ENCODE measurements at places on chromosomes 5 and 9. TPM values are rescaled to one million over a fixed set of nuclear protein-coding genes. Genes with fewer than 3 reads are reported as not detected.

The TTC16 gene
- 0.55 TPM for total RNA-seq

The TAF1L gene
- total RNA-seq: not detected

The FOXD4L4 gene
- 0.14 TPM for total RNA-seq

The RBM18 gene
- 30.0 TPM for total RNA-seq

The HACD4 gene
- total RNA-seq: 1.8 TPM

The GCNT4 gene
- 4.5 TPM for total RNA-seq

The SEMA4D gene
- total RNA-seq: 182 TPM

DNA sequence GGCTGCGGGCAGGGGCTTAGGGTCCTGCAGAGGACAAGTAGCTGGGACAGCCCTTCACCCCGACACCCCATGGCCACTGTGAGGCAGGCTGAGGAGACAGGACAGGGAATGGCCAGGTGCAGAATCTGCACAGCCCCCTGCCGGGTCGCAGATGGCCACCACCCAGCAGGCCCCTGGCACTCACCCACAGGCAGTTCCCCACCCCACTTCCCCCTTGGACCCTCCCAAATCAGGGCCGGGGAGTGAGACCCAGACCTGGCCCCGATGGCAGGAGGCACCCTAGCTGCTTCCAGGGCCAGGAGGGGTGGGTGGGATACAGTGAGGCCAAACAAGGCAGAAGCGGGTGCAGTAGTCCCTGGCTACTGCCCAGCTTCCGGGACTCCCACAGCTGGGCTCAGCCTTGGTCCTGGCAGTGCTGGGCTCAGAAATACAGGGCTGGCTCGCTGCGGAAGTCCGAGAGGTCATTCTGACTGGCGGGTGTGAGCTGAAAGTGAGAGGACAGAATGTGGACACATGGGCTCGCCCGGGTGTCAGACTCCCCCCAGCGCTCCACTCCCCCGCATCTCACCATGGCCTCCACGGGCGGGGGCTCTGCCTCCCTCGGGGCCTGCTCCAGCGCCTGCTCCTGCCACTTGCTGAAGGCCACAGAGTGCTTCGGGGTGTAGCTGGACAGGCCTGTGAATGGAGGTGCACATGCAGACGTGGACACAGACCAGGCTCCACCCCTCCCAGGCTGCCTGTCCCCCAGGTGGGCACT, 3.4 kb downstream of the SSNA1 start:
- no peak for DNase-seq
- H3K4me3 ChIP-seq: no peak overlapping the region

DNA sequence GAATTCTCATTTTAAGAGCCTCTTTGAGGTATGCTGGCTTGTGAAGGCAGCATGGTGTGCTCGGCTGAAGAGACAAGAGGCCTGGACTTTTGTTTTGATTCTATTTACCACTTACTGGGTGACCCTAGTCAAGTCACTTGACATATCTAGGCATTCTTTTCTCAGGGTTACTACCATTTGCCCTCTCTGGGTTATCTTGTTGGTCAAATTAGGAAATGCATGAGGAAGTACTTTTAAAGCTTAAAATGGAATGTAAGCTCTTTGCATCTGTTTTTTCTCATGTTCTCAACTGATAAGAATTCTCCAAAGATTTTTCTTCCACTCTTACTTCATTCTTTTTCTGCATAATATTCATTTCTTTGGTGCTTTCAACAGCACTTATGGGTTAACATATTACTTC, 173.1 kb downstream of the PLK2 start:
- no peak overlapping the region for H3K4me3 ChIP-seq
- H3K27ac ChIP-seq: no peak overlapping the region
- H3K4me1 ChIP-seq: no peaks in the 10 kb centered on the region
- no peak for DNase-seq

GRCh38 chr5:168734620-168735300, 155.6 kb upstream of the PANK3 start:
- H3K4me3 ChIP-seq: no peak overlapping the region
- peaks cover 6% of the 10 kb centered on the region for H3K27me3 ChIP-seq
- no peak overlapping the region for H3K27ac ChIP-seq
- peaks cover 3% of the 10 kb centered on the region for H3K36me3 ChIP-seq

GRCh38 chr5:82163452-82164175, 114.5 kb downstream of the RPS23 start:
- H3K4me1 ChIP-seq: peaks cover 20% of the 10 kb centered on the region
- no peaks in the 10 kb centered on the region for H3K36me3 ChIP-seq
- no peak overlapping the region for H3K4me3 ChIP-seq
- no peak for DNase-seq
- no peak overlapping the region for H3K27ac ChIP-seq

DNA sequence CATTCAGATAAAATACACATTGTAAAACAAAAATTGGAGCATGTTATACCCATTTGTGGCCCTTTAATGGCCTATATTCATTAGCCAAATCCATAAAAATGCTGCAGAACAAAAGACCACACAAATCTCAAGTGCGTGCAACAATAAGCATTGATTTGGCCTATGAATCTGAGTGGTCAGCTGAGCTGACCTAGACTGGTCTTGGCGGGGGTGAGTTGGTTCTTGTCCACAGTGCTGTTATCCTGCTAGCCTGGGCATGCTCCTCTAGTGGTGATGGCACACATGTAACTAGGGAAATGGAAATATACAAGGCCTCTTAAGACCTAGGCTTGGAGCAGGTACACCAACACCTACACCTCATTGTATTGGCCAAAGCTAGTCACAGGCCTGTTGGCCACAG, 122.2 kb upstream of the TBCA start:
- no peak overlapping the region for H3K27ac ChIP-seq
- H3K4me1 ChIP-seq: peaks cover 7% of the 10 kb centered on the region
- no peaks in the 10 kb centered on the region for H3K27me3 ChIP-seq
- no peak overlapping the region for H3K4me3 ChIP-seq

DNA sequence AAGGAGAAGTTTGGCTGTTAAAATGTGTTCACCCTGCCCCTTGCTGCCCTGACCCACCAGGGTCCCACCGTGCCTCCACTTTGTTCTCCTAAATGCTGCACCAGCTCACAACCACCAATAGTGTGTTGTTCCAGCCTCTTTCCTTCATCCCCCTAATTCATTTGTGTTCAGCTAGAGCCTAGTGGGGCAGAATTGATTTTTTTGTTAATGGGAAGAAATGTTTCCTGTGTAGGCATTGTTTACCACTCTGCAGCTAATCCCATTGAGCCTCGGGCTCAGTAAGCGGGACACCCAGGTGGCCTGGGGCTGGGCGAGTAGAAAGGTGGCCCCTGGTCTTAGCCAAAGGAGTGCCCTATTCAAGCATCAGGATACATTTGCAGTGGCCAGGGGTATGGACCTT, 127.6 kb downstream of the MVB12B start:
- peaks cover 12% of the 10 kb centered on the region for H3K27me3 ChIP-seq
- H3K27ac ChIP-seq: no peak overlapping the region
- no peak overlapping the region for H3K4me3 ChIP-seq
- DNase-seq: no peak
- no peaks in the 10 kb centered on the region for H3K36me3 ChIP-seq

GRCh38 chr9:114914139-114914538, 16.3 kb downstream of the TNFSF8 start:
- H3K27me3 ChIP-seq: no peaks in the 10 kb centered on the region
- peaks cover 16% of the 10 kb centered on the region for H3K36me3 ChIP-seq
- no peak overlapping the region for H3K4me3 ChIP-seq
- DNase-seq: no peak
- H3K4me1 ChIP-seq: peaks cover 77% of the 10 kb centered on the region

- no peak for DNase-seq
- no peaks in the 10 kb centered on the region for H3K36me3 ChIP-seq
- H3K27ac ChIP-seq: no peak overlapping the region
Measured at GRCh38 chr9:13431222-13431536, 151.7 kb upstream of the MPDZ start.

DNA sequence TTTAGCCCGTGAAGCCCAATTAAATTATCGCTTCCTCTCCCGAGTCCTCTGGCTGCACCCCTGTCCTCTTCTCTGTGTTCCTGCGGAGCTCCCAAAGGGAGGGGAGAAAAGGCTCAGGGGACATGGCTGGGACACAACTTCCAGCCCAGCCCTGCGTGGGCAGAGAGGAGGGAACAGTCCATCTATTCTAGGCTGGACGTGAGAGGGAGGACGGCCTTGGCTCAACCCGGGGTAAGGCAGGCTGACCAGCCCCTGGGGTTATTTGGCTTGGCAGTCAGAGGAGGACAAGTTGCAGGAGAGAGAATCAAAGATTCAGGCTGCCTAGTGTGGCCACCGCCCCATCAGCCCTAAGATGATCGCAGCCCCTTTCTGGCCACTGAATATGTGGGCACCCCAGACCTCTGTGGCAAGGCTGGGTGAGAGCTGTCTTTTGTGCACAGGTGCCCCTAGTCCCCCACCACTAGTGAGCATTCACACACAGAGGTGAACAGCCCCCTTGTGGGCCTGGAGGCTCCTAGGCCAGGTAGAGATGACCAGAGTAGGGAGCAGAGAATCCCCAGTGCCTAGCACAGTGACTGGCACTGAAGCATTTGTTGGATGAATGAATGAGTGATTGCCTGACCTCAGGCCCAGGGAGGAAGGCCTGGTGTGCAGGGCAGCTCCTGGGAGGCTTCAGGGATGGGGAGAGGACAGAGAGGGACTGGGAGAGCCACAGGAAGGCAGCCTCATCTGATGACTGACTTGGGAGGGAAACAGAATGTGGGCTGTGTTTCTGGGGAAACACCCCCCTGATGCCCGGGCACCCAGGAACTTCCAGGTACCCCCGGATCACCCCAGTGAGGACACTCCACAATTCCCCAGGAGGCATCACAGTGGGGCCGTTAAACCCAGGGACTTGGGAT, 133.9 kb downstream of the C9orf50 start:
- peak overlapping the region; percentile 86 for H3K27ac ChIP-seq
- H3K4me1 ChIP-seq: peaks cover 76% of the 10 kb centered on the region
- no peaks in the 10 kb centered on the region for H3K27me3 ChIP-seq
- DNase-seq: no peak
- peaks cover 6% of the 10 kb centered on the region for H3K36me3 ChIP-seq

DNA sequence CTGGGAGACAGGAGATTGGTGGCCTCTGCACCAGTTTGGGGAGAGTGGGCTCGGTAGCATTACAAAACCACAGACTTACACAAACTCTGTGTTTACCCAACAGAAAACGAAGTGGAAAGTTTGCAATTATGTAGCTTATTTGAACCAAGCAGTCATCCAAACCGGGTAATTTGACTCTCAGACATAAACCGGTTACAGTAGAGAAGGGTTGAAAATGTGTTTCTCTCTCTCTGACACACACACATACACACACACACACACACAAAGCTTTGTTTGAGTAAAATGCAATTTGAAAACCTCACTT, 97.1 kb upstream of the ZNF608 start:
- no peaks in the 10 kb centered on the region for H3K4me1 ChIP-seq
- H3K27ac ChIP-seq: no peak overlapping the region
- H3K36me3 ChIP-seq: no peaks in the 10 kb centered on the region
- H3K4me3 ChIP-seq: no peak overlapping the region
- H3K27me3 ChIP-seq: no peaks in the 10 kb centered on the region
- no peak for DNase-seq

GRCh38 chr5:153347611-153348010, 142.9 kb upstream of the GRIA1 start:
- H3K4me3 ChIP-seq: no peak overlapping the region
- no peak for DNase-seq
- peaks cover 13% of the 10 kb centered on the region for H3K27me3 ChIP-seq
- H3K36me3 ChIP-seq: no peaks in the 10 kb centered on the region
- H3K27ac ChIP-seq: no peak overlapping the region

DNA sequence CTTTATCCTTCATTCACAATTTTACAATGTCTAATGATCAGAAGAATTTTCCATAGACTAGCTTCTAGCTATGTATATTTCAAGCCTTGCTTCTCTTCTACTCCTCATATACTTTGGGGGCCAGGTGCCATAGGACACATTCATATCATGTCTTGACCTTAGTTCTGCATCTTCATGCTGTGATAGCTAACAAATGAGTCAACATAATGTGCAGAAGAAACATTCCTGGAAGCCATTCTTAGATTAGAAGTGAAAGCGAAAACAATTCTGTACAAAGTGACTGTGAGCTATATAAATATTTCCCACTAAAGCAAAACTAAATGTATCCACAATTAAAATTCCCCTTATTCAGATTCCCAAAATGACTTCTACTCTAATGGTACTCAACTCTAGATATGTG, 320.2 kb upstream of the NREP start:
- H3K27me3 ChIP-seq: no peaks in the 10 kb centered on the region
- H3K4me1 ChIP-seq: no peaks in the 10 kb centered on the region
- H3K4me3 ChIP-seq: no peak overlapping the region
- H3K27ac ChIP-seq: no peak overlapping the region
- H3K36me3 ChIP-seq: no peaks in the 10 kb centered on the region

GRCh38 chr5:156274453-156274852, 52.5 kb upstream of the SGCD start:
- DNase-seq: no peak
- H3K4me1 ChIP-seq: no peaks in the 10 kb centered on the region
- no peak overlapping the region for H3K27ac ChIP-seq
- no peaks in the 10 kb centered on the region for H3K36me3 ChIP-seq
- no peak overlapping the region for H3K4me3 ChIP-seq

Measured in activated T-cell treated with anti-CD3 and anti-CD28 coated beads, Interleukin-2, amount 50 U/mL, for 72 hours (primary cell).